ENCODE measurements at places on chromosomes 1 and 21.

DNA sequence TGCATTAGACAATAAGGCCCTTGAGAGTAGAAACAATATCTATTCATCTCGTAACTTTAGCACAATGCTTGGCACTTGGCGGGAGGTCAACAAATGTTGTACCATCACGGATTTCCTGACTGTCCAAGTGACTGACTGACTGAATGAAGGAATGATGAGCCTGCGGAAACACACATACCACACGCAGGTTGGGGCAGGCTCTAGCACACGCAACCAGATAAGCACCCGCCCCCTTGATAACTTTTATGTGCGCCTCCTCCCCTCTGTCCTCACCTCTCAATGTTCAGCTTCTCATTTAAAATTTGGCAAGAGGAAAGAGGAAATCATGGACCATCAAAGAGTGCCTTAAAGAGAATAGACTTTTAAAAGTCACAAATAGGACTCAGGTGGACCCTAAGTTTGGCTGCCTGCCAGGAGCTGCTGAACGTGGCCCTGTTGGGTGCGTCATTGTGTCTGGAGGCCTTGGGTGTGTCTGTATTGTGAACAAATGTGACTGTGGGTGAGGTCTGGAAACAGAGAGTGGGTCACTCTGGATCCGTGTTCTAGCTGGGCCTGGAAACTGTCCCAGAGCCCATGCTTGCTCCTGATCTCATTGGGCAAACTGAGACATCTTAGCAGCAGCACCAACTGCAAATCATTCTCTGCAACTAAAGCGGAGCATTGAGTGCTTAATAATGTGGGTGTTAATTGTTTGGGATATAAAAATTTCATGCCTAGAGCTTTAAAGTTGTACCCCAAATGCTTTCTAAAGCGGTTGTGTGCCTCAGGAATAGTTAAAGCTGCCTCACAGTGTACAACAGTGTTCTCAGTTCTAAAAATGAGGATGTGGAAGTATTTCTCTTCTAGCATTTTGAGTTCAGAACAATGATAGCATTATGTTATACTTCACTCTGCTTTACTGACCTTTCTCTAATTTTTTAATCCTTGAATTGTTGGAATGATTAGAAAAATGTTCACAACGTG, 47.6 kb upstream of the ABCG1 start:
- DNase-seq = no peak

- DNase-seq = no peak
Observed at GRCh38 chr1:87478231-87478630, 149.6 kb downstream of the LMO4 start.

- DNase-seq = no peak
Observed at GRCh38 chr1:158924677-158925076, 6.7 kb upstream of the PYHIN1 start.

DNA sequence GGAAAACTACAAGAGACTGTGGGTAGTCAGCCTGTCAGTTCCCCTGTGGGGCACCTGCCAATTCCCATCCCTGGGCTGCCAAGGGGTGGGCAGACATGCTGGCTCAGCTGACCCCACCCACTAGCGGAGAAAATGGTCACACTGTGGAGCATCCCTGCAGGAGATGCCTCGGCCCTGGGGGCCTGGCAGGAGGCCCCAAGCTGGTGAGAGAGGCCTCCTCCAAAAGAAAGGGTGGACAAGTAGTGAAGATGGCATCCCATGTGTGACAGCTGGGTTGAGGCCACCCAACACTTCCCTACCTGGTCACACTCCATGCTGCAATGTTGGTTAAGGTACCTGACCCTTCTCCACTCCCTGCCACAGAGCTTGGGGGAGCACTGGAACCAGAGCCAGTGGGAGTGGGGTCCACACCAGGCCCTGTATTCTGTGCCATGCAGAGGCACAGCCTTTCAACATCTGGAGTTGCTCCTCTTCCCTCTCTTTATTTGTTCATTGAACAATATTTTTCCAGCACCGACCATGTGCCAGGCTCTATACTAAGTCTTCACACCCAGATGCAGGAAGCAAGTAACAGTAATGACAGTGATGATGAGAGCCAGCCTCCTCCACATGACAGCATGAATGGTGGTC, 59.5 kb downstream of the KLHDC7A start:
- DNase-seq = no peak

DNA sequence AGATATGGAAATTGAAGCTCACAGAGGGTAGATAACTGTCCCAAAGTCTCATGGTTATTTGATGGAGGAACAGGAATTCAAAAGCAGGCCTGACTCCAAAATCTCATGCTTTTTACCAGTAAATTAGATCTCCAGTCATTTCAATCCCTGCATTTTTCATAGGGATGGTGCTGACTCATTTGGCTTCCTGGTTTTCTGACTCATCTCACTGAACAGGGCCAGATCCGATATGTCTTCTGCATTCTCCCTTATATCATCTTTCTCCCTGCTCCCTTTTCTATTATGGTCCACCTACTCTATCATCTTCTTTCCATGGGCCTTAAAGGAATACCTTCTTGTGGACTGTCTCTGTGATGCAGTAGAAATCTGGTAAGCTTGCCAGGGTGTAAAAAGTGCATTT, 187.2 kb downstream of the FGGY start:
- DNase-seq = no peak

GRCh38 chr1:199122532-199123311, 483.9 kb downstream of the PTPRC start:
- no peak for DNase-seq

All from NCI-H774 (cell line).